ENCODE measurements at places on chromosomes 2 and 18.

DNA sequence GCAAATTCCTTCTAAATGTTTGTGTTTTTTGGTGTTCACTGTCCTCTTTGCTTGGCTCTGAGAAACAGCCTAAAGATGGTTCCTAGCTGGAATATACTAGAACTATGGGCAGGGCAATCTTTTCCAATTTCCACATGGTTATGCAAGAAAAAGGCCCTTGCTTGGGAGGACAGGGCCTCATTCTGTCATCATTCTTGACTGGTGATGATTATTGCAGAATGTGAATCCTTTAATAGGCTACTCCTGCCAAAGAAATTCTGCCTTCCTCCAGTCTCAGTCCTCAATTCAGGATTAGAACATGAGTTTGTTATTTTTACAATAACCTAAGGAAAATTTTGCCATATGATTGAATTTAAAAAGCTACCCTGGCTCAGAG is 218.7 kb downstream of the HNMT start:
- no peak for DNase-seq

DNA sequence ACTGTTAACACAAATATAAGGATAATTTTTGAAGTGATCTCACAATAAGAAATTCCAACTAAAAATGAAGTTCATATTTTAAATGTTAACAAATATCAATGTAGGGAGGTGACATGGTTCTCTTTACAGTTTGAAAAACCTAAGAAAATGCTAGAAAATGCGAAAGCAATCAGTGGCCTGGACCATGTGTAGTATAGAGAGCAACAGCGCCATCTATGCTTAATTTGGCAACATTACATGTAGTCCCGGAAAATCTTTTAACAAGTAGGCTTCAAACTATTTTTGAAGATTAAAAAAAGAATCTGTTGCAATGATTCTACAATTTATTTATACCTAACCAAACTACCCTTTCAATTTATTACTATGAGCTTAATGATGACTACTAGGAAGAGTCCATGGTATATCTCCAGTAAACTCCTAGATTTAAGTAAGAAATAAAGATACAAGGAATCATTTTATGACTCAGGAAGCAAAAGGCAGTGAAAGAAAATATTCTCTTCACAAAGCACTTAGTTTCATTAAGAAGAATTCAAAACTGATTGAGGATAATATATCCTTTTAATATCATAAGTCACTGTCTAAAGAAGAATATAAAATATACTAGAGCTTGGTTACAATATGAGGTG is 33.3 kb downstream of the NDUFA10 start:
- DNase-seq = peak; percentile 25

DNA sequence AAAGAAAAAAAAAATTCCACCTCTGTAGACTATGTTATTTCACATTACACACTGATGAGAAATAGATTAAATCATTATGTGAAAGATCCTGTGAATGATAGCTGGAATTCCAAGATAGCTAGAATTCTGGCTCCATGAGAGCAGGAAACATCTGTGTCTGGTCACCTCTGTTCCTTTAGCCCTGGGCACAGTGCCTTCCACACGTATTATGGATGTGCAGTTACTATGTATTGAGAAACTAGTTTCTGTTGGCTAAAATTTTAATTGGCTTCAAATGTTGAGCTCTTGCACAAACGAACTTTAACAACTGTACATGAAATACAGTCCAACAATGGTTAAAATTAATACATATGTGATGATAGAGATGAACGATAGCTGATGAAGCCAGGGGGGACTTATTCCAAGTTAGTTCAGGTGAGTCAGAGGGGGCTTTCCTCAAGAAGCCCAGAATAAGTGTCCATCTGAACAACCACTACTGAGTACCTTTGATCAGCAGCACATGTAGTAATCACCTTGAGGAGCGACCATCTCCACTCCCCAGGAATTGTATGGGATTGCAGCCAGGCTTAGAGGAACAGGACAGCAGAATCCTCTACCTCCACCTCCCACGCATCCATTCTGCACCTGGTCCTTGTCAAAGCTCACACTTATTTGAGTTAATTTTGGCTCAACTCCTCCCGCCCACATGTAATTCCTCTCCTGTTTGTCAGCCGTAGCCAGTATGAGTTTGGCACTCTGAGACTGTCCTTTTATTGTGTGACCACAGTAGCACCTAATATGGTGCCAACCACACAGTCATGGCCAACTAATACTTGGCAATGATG is 68.6 kb downstream of the NABP1 start:
- DNase-seq = peak; percentile 18

DNA sequence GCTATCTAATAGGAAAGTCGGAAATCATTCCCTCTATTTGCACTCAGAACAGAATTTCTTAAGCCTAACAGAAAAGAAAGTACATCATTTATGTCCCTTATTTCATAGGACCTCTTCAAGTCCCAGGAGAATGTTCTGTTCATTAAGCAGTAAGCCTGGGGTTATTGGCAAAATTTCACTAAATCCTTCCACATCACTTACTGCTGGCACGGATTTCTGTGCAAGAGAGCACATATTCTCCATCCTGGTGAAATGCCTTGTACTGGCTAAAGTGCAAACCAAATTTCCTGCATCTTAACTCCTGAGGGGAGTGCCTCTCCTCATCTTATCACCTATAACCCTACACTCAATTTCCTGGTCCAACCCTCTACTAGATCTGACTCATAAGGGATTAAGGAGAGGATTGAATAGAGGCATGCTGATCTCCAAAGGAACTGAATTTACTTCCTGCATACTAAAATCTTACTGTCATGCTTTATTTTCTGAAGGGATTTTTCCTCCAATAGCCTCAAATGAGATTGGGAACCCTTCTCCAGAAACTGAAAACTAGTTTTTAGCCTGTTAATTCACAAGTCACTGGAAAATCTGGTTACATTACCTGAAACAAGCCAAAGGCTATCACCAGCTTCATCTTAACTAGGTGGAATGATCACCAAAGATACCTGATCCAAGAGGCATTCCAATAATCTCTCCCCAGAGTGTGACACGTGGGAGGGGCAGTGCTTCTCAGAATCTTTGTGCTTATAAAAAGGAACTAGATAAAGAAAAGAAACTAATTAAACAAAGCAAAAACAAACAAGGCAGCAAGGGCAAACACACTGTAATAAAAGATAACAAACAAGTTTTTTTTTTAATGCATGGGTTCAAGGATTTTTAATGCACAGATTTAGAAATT is 311.1 kb downstream of the NR4A2 start:
- DNase-seq = no peak

DNA sequence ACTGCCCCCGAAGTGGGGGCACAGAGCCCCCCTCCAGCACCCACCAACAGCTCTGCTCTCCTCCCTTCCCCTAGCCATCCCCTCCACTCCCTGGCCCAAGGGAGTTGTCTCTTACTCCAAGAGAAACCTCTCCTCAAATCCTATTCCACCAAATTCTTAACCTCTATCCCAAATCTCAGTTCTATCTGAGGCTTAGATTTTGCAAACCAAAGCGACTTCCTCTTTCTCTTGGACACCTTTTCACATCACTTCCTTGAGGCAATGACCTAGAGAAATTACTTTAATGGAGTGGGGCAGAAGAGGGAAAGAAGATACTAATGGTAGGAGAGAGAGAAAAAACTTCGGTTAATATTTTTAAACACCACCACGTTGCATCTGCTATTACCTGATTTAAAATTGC is 167.2 kb downstream of the SS18 start:
- no peak for DNase-seq

GRCh38 chr2:158507141-158507540 is 50.4 kb downstream of the PKP4 start:
- DNase-seq = no peak

- DNase-seq = peak; percentile 40
Measured at GRCh38 chr2:178473931-178474330, 4.5 kb downstream of the FKBP7 start.

GRCh38 chr18:22998344-22998743 is 65.2 kb downstream of the RBBP8 start:
- DNase-seq = no peak

DNA sequence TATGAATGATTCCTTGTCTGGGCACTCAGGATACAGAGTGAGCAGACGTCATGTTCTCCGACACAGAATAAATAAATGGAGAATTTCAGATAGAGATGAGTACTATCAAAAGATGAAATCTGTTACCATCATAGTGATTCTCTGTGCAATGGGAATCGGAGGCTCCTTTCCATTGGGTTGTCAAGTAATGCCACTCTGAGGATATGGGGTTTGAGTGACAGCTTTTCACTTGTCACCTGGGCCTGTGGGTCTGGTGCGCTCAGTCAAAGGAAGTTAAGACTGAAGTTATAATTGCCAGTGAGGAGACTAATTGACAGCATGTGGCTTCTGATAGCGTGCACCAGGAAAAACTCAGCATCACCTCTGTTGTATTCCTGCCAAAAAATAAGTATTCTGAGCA is 387.2 kb downstream of the SOX11 start:
- DNase-seq = no peak

- no peak for DNase-seq
Measured at GRCh38 chr2:57407772-57408201, 638.8 kb upstream of the VRK2 start.

DNA sequence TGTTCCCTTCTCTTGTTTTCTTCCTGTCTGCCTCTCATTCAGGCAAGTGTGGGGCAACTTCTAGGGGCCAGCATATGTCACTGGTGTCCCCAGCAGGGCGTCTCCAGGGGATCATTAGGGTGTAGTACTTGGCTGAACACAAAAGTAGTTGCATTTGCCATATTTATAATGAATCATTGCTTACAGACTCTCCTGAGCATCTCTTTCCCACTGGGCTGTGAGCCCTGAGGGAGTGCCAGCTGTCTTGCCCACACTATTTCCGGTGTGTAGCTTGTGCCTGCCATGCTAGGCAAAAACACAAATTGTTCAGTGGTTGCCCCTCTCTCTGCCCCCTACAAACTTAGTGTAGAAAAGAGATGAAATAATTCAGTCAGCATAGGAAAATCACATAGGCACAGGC is 40.8 kb upstream of the SCLY start:
- no peak for DNase-seq

DNA sequence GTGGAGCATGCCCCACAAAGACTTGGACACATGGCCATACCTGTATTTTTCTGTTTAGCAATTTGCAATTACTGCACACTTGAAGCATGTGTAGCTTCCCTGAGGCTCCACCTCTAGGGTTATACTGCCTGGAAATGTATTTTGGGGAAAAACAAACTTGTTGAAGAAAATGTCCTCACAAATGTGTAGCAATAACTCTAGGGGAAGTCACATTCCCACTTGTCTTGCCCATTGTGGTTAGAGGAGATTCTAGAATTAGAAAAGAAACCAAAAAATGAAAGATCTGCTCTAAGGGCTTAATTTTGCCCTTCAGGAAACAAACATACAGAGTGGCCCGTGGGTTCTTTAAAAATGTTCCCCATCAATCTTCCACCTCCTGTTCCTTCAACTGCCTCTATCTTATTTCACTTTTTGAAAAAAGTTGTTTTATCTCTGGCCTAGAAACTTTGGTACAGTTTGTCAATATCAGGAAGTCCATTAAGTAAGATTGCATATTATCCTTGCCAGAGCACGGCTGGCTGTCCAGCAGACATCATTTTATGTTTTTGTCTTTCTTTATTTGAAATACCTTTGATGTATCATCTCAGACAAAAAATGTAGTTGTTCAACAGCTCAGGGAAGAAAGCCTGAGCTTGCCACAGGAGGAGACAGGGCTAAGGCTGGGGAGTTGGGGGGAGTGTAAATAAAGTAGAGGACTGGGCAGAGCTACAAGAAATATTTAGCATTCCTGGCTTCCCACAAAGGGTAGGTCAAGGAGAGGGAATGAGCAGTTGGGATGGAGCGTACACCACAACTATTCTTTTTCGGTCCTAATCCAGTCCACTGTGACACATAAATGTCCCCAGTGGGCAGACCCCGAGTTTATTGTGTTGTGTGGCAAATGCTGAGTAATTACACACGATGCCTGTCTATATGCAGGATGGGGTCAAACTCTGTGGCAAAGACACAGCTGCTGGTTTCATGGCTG is 96.8 kb upstream of the CDC42EP3 start:
- peak; percentile 97 for DNase-seq

GRCh38 chr2:3692375-3692774 is 11.0 kb upstream of the DCDC2C start:
- DNase-seq = peak; percentile 1

DNA sequence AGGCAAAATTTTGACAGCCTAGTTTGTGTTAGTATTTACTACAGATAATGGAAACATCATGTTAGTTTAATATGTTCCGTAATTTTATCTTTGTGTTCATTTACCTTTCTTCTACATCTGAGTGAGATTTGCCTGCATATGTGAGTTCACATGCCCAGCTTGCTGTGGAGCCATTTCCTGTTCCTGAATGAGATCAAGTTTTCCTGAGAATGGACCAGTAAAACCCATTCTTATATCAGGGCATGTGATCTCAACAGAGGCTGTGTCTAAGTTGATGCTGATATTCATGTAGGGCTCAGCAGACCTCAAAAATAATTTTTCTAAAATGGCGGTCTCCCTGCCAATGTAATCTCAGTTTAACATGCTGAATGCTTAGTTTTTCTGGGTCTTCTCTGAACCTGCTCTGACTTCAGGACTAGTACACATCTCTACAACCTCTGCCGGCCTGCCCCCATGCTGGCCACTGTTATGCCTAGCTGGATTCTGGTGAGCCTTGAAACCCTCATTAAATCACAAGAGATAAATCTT is 1.0 kb downstream of the IL1A start:
- DNase-seq = no peak
